ENCODE measurements at places on chromosomes 11 and 22.

GRCh38 chr11:16043617-16044016 is 312.7 kb downstream of the SOX6 start:
- DNase-seq = no peak

DNA sequence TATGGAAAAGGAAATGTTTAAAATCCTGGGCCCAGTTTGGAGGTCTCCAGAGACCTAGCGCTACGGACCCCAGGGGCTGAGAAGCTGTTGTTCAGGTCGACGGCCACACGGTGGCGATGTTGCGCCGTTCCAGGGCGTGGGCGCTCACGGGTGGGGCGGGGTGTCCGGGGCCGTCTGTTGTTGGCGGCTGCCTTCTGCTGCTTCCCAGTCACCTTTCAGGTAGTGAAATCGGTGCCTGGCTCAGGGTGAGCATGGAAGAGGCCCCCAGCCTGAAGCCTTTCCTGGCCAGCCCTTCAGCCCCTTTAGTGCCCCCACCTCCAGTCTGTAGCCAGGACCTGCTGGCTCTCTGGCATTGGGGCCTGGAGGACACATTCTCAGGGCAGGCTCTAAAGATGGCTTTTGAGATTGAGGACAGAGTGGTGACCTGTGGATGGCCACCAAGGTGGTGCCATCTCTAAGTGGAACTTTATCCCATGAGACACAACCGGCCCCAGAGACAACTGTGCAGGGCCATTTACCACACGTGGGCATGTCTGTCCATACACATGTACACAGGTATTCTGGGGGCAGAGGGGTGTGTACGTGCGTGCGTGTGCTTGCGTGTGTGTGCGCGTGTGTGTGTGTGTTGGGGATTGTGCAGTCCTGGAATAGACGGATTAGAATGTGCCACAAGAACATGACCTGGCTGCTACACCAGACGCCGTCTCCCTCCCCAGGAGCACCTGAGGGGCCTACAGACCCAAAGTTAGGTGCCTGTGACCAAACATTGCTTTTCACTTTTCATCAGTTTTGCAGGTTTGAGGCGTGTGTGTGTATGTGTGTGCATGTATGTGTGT is 53.8 kb downstream of the ST14 start:
- DNase-seq = peak; percentile 65

DNA sequence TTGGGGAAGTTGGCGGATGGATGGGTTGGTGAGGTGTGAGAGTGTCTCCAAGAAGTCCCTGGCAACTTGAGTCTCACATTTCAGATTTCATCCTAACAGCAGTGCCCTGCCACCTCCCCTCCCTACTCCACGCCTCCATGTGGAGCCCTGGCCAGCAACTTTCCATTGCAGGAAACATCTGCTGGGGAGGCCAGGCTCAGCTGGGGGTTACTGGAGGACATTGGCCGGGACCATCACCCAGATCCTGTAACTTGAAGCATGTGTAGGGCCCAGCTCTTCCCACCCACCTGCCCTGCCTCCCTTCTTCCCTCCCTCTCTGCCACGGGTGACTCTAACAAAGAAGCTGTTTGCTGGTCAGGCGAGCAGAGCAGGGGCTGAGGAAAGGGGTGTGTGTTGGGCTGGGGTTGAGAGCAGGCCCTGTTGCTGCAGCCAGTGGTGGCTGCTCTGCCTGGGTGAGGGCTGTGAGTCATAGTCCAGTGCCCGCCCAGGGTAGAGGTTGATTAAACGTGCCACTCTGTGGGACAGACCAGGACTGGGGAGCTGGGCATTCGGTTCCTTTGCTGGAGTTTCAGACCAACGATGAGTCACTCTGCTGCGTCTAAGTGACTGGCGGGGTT is 64.0 kb downstream of the SCN3B start:
- no peak for DNase-seq

DNA sequence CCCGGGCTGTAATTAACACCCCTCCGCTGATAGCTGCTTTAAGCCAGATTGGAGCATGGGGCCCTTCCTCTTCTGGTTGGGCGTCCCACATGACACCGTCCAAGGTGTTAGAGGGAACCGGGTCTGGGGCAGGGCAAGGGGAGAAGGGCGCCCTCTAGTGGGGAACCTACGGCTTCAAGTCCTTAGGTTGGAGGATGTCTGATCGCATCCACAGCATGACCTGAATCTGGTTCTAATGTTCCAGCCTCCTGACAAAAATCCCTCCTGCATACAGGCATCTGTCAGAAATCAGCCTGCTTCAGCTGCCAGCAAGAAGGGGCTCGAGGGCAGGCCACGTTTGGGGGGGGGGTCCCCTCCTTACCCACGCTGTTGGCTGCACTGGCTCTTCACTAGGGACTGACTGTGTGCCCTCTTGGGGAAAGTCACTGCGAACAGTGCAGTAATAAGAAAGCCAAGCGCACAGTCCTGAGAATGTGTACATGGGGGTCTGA is 94.2 kb upstream of the TBCEL start:
- DNase-seq = no peak

DNA sequence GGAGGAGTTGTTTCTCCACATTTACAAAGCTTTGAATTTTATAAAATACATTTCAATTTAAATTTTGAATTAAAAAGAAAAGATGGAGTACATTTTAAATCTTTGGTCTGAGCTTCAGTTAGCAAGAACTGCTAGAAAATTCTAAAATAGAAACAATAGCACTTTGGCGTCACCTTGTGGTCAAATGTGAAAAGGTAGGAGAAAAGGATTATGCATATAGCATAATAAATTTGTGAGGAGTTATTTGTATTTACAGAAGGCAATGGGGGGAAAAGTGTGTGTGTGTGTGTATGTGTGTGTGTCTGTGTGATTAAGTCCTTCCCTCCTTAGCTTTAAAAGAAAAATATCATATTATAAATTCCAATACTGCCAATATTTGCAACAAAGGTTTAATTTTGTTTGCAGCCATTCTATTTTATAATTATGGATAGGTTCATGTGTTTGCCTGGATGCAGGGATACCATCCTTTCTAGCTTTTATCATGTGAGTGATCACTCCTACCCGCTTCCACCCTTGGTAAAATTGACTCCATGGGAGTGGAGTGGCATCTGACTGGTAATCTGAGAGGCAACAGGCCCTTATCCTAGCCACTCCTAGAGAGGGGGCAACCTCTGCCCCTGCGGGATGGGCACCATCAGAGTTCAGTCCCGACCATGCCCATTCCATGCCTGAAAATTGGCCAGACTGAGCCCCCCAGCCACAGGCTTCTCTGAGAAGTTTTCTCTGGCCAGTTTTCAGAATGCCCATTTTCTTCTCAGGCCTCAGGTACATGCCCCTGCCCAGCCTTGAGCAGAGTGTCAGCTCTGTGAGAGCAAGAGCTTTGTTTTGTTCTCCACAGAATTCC is 13.6 kb upstream of the LGR4 start:
- no peak for DNase-seq
